ENCODE measurements at places on chromosomes 2 and 18.

DNA sequence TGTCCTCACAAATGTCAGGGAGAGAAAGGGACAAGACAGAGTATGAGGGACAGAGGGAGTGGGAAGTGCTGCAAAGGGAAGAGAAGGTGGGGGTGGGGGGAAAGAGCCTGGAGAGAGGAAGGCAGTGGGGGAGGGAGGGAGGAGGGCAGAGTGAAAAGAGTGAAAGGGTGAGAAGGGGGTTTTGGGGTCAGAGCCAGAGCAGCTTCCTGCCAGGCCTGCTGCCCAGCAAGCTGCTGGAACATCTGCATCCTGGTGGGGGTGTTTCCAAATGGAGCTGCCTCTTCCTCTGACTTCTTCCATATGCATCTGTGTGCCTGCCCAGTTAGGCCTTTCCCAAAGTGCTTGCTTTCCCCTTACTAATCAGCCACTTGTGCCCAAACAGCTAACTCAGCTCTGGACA lies 94.3 kb upstream of the CELF4 start:
- DNase-seq: no peak

DNA sequence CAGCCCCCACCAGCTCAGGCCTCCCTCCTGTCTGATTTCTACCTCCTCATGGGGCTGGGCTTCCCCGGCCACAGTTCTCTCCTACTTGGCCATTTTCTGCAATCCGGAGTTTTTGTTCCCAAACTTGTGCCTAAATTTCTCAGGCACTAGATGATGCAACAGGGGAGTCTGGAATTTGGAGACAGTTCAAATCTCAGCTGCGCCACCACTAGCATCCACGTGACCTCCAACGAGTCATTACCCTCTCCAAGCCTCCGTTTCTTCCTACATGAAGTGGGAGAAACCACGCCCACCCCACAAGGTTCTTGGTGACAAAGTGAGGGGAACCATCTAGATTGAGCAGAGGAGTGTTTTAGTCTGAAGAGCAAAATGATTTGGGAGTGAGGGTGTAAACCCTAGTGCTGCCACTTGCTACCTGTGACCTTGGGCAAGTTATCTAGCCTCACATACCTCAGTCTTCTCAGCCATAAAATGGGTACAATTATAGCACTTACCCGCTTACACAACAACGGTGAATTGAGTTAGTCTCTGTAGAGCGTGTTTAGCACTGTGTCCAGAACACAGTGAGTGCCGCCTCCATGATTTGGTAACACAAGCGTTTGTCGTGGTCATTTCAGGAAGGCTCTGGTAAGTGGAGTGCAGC lies 61.4 kb upstream of the ASAP2 start:
- DNase-seq: no peak

GRCh38 chr18:7740821-7741220 lies 173.7 kb downstream of the PTPRM start:
- no peak for DNase-seq

- DNase-seq: no peak
Measured at GRCh38 chr18:65706646-65707045, 44.2 kb upstream of the CDH7 start.

DNA sequence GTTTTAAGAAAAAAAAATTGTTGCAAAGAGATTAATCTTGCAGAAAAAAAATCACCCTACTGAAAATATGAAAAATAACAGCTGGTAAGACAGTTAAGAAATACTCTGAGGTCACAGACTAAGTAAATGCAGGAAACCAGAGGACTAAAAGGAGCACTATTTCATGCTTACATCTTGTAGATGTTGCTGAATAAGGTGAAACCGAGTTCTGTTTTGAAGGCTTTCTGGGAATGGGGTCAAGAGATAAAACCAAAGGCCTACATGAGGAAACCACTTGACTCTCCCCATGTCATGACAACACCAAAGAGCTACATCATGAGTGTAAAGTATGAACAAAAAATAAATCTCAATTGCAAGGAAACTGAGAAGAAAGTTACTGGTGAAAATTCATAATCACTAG lies 197.6 kb downstream of the LRP1B start:
- no peak for DNase-seq

DNA sequence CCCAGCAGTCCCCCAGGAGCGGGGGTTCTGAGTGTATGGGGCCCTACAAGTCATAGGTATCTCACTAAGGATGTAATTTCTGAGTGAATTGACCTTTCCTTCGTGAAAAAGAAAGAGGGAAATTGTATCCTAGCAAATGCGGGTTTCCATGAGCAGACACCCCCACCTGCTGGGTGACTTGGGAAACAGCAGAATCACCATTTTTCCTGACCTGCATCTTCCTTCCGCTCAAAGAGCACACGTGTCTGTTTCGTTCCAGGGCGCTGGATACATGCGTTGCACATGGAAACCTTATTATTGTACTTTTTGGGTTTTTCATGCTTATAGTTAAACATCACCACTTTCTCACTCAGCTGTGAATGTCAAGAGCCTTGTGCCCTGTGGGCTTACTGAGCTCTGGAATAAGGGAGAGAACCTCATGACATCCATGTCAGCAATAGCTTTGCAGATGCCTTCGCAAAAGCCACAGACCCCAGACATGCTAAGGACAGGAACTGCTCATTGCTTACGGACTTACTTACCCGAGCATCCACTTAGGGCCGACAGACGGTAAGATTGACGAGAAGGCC lies 132.8 kb downstream of the TPO start:
- DNase-seq: peak; percentile 46

DNA sequence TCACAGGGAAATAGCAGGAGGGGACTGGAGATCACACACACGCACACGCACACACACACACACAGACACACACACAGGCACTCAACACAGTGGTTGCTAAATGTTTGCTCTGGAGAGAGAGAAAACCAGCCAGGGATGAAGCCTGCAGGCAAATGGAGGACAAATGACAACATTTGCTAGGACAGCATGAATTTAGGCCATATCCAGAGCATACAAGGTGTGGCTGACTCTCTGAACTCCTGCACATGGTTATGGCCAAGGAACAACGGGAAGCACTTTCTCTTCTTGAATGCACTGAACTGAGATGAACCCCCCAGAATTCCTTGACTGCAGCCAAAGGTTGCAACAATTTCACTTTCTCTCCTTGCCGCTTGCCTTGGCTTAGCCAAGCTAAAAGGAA lies 230.0 kb upstream of the RASGRP3 start:
- no peak for DNase-seq

- no peak for DNase-seq
Measured at GRCh38 chr2:73033766-73034381, 37.6 kb downstream of the SFXN5 start.

- peak; percentile 67 for DNase-seq
Measured at GRCh38 chr2:196783431-196784094, 15.9 kb downstream of the GTF3C3 start.

GRCh38 chr2:77652499-77652898 lies 130.3 kb upstream of the LRRTM4 start:
- DNase-seq: no peak

GRCh38 chr2:46148369-46148736 lies 148.9 kb upstream of the EPAS1 start:
- DNase-seq: no peak

DNA sequence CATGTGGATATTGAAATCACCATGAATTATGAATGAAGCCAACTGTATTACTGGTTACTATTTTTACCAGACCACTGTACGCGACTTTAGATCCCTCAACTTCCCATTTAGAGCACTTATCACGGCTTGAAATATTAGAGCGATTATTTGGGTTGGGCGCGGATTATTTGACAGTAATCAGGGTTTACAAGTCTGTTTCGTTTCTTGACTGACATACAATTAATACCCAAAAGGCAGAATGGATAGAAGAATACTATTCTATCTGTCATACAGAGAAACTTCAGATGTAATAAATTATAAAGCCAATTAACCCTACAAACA lies 496 bp upstream of the NAPG start:
- DNase-seq: no peak

GRCh38 chr2:198187841-198188240 lies 383.4 kb downstream of the PLCL1 start:
- no peak for DNase-seq

DNA sequence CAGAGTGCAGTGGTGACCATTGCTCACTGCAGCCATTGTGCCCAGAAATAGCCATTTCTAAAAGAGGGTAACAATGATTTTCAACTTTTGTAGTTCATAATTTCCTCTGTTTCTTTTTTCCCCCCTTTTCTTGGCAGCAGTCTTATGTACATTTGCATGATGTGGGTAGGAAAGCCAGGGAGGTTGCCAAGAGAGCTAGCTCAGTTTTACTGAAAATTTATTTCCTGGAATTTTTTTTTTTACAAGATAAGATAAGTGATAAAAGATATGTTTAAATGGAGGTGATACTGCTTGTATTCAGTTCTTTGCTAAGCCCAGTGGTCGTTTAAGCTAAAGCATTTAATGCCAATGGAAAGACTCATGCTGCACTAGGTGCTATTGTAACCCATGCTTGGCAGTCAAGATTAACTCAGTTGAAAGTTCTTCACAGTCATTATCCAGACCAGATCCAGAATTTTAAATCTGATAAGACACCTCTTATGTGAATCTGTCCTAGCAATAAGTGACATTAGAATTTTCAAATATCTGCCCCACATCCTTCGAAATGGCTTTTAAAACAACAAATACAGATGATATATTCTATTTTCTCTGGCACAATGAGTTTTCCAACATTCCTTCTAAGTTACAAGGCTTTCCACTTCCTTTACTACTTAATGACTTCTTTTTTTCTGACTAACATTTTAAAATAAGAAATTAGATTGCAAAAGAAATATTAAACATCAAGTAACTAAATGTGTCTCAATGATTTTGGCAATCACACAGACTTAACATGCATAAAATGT lies 4.4 kb upstream of the ATP8B1 start:
- no peak for DNase-seq

DNA sequence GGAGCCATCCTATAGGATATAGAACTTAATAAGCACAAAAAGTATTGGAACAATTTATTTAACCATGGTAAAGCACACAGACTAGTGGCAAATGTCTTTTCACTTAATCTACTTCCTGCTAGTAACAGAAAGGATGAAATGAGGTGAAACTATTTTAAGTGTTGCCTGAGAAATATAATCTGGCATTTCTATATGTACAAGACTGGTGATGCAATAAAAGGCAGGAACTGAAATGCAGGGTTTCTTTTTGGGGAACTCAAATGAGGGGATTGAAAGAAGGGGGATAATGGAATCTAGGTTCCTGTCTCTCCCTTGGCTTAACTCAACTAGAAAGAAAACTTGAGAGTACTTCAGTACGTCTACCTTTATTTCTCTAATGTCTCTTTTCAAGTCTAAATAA lies 122.3 kb downstream of the MEMO1 start:
- DNase-seq: no peak

- DNase-seq: no peak
Measured at GRCh38 chr2:96626553-96626942, 11.6 kb downstream of the KANSL3 start.

DNA sequence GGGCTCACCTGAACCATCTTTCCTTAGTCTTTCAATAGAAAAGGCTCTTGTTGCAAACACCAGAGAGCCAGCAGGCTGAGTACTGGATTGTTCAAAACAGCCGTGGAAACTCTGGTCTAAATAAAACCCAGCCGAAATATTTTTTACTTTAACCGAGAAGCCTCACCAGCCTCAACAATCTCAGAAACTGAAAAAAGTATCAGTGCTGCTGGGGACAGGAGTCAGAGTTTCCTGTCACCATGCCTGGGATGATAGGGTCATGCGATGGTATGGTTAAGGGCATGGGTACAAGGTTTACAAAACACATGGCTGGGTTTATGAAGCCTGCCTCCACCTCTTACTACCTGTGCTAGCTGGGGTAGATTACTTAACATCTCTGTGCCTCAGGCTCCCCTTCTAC lies 55.3 kb upstream of the FZD7 start:
- no peak for DNase-seq

- DNase-seq: no peak
Measured at GRCh38 chr18:49456794-49457193, 3.7 kb downstream of the DYM start.

GRCh38 chr18:25125680-25126079 lies 226.3 kb downstream of the ZNF521 start:
- no peak for DNase-seq

DNA sequence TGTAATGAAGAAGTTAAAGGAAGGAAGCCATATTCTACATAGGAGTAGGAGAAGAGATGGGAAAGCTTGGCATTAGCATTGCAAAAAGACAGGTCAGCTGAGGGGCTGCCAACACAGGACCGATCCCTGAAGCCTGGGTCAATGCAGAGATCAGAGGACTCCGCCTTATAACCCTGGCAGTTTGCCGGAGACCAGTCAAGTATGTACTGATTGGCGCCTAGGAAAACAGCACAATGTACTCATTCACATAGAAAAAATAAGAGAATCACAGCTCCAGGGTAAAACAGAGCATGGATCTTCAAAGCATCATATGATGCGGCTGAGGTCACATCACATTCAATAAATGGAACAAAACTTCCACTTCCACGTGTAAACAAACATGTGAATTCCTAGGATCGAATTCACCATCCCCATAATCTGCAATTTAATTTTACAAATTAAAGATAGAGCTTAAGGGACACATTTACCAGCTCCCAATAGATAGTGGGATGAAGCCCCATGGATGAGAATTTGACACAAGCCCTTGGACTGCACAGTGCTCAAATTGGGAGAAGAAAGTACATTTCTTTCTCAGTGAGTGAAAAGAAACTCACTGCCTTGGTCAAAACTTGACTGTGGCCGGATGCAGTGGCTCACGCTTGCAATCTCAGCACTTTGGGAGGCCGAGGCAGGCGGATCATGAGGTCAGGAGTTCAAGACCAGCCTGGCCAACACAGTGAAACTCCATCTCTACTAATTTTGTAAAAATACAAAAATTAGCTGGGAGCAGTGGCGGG lies 135.0 kb upstream of the KLHL14 start:
- no peak for DNase-seq

DNA sequence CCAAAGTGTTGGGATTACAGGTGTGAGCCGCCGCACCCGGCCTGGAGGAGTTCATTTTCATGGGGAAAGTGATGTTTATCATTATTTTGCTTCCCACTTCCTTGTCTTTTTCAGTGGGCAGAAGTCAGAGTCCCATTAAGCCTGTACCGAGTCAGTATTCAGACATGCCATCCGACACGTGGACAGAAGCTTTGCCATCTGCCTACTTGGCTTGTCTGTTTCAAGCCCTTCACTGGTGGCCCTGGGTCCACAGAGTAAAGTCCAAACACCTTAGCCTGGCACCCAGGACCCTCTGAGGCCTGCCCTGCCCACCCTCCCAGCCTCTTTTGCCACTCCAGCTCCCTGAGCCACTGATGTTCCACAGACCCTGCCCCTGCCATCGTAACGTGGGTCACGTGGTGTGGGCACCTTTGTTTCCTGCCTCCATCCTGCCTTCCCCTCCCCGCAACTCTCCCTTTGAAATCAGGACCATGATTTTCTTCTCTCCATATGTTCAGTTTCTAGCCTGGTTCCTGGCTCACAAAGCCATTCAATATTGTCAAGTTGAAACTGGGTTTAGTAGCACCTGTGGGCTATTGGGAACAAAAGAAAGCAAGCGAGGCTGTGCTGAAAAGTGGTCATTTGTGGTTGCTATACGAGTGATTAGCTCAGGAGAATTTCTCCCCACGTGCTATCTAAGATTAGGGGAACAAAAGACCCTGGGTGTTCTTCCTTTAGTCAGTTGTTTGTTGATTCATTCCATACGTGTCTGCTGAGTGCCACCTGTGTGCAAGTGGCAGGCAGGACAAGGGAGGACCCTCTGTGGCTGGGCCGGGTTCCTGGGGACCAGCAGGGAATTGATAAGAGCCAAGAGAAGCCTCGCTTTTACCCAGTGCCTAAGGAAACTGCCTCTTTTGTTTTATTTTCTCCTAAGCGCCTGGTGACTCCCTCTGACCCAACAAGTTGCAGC lies 5.1 kb upstream of the ODC1 start:
- no peak for DNase-seq
